ENCODE measurements at places on chromosomes 2 and 18. TPM values are rescaled to one million over a fixed set of nuclear protein-coding genes. Genes with fewer than 3 reads are reported as not detected.

Gene CEBPZ
- 43.7 TPM for total RNA-seq

Gene CHRNG
- total RNA-seq: not detected

Gene ICOS
- not detected for total RNA-seq

Gene UGT1A10
- total RNA-seq: not detected

Gene NEDD4L
- 1.3 TPM for total RNA-seq

Gene MEIS1
- total RNA-seq: 76.1 TPM

Gene AOX1
- total RNA-seq: 23.0 TPM

Gene TMEM17
- total RNA-seq: 2.2 TPM

Gene TMEM169
- 0.40 TPM for total RNA-seq

Gene SNRPD1
- 36.9 TPM for total RNA-seq

Gene GAD1
- total RNA-seq: not detected

Gene TRIP12
- 338 TPM for total RNA-seq

Gene SNORC
- total RNA-seq: 0.93 TPM

Gene TMEM247
- not detected for total RNA-seq

Gene CYRIA
- total RNA-seq: 1.5 TPM

Gene EGR4
- total RNA-seq: not detected

Gene RAB17
- 0.26 TPM for total RNA-seq

Gene RBKS
- 2.3 TPM for total RNA-seq

Gene TCF23
- total RNA-seq: not detected

Gene PRKCE
- total RNA-seq: 10.8 TPM

Gene TNFRSF11A
- 1.5 TPM for total RNA-seq

Gene TDRD15
- not detected for total RNA-seq

Gene NYAP2
- total RNA-seq: not detected
